ENCODE measurements at places on chromosomes 2 and 18.

- DNase-seq, result no peak
These were observed 95.3 kb downstream of the MREG start for GRCh38 chr2:215917953-215918620.

DNA sequence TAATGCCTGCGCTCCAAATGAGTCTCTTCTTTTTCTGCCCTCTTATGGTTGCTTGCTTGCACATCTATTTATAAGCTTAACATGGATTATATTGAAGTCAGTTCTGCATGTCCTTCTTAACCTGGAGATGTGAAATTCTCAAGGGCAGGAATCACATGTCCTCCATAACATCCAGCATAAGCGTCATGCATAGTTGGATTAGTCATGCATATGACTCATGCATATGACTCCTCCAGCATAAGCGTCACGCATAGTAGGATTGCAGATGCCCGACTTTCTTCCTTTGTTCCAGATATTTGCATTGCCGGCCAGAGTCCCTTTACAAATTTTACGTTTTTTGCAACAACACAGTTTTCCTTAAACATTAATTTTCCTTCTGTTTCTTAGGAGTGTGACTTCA, 308.6 kb downstream of the TGIF1 start:
- no peak for DNase-seq

- no peak for DNase-seq
These were observed 65.3 kb upstream of the SMIM21 start for GRCh38 chr18:75492852-75493251.

GRCh38 chr2:241924069-241924908, 54.8 kb downstream of the RTP5 start:
- no peak for DNase-seq

DNA sequence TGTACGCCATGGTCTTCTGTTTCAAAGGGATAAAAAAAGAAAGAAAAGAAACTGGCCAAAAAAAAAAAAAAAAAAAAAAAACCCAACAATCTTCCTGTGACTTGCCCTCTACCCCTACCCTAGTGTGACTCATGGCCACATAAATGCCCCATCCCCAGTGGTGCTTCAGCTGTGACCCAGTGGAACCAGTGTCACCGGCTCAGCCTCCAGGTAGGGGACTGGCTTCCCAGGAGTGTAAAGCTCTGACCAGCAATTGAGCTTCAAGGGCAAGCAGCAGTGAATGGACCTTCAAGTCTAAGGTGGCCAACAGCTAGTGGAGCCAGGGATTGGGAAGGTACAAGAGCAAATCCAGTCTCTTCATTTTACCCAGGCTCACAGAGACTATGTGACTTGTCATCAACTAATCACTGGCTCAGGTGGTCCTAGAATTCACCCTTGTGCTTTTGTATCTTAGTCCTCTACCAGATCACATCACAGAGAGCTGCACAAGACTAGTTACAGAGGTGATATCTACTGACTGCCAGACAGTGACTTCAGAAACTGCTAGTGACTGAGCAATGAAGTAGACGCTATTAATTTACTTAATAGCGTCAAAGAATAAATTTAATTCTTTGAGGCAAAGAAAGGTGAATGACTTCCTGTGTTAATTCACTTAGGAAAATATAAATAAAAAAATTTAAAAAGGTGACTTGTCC, 1.3 kb upstream of the TGFBRAP1 start:
- no peak for DNase-seq

GRCh38 chr2:210756855-210757254, 200.5 kb downstream of the CPS1 start:
- DNase-seq, result no peak

DNA sequence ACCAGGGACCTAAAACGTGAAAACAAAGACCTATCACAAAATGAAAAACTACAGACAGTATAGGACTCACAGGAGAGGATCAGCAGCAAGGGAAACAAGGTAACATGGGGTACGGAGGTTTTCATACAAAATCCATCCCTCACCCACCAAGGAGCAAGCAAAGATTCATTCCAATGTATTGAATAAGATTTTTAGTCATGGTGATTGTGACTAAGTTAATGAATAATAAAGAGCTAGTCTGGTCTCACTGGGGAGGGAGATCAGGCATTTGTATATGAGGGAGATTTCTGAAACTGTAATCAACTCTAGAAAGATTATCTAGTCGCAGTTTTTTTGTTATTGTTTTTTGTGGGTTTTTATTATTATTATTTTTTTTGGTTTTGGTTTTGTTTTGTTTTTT, 336.5 kb upstream of the MMADHC start:
- DNase-seq, result no peak

DNA sequence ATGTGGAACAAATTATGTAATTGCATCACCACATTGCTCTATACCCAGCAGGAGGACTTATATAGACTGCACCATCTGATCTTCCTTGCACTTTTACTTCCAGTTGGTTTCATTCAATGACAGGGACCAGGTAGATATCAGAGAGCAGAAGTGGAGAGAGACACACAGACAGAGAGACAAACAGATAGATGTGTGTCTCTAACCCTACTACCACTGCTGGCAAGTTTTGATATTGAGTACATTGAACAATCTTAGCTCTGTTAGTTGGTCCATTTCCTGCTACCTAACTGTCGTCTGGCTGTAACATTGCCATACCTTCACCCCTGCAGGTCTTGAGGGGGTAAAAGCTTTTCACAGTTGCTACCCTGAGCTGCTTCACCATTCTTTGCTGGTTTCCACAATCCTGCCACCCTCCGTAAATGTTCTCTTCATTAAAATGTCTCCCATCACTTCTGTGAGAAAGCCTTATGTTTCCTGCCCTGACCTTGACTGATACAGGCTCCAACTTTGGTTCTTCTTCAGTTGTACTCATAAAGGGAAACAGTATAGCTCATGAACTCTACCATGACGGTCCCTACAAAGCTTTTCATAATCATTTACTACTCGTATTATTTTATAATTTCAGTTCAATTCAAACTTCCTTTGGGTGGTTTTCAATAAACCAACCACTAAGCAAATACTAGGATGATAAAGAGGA, 62.3 kb upstream of the ITGA4 start:
- DNase-seq, result no peak

GRCh38 chr2:45241061-45241561, 231.9 kb upstream of the SIX2 start:
- no peak for DNase-seq

GRCh38 chr18:76530391-76530790, 35.3 kb upstream of the ZNF516 start:
- DNase-seq, result no peak

GRCh38 chr2:38509314-38509946, 93.3 kb downstream of the HNRNPLL start:
- DNase-seq, result no peak

DNA sequence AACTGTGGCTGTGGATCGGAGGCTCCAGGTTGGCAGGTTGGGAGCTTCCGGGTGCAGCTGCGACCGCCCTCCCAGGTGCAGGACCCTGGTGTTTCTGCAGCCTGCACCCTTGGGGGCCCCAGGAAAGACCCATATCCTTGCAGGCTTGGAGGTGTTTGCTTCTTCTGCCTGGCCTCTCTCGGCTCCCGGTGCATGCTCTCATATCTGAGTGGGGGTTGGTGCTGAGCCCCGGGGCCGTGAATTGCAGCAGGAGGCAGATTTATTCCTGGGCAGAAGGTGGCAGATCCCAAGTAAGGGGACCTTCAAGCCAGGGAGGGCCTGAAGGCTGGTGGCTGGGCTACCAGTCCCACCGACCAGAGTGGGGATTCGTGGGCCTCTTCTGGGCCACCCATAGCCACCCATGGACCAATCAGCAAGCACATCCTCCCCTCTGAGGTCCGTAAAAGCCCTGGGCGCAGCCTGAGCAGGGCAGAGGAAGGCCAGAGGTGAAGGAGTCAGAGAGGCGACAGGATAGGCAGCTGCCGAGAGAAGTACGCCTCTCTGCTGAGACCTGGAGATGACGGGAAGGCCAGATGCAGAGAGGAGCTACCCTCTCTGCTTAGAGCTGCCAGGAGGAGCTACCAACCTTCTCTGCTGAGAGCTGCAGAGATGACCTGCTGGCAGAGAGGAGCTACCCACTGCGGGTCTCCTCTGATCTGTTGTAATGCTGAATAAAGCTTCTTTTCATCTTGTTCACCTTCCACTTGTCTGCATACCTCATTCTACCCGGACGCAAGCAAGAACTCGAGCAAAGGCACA, 1279.0 kb upstream of the LRRTM1 start:
- no peak for DNase-seq

- no peak for DNase-seq
These were observed 35.7 kb upstream of the POLE4 start for GRCh38 chr2:74922592-74923227.

- no peak for DNase-seq
These were observed 101.9 kb downstream of the COL3A1 start for GRCh38 chr2:189076120-189076519.

GRCh38 chr2:38549071-38549704, 53.5 kb downstream of the HNRNPLL start:
- DNase-seq, result no peak

DNA sequence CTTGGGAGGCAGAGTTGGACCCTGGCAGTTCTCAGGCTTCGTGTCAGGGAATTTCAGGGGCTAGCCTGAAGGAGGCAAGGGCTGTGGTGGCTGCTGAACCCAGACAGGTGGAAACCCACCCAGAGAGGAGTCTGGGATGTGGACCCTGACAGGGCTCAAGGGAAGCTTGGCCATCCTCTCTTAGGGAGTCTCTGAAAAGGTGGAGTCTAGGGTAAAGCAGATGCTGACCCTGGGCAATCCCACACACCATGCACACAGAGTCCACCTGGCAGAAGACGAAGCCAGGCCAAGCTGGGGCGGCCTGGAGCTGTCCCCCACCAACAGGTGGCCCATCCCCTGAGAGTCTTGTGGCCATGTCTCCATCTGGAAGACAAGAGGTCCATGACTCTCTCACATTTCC, 41.2 kb upstream of the TEX51 start:
- DNase-seq, result no peak

DNA sequence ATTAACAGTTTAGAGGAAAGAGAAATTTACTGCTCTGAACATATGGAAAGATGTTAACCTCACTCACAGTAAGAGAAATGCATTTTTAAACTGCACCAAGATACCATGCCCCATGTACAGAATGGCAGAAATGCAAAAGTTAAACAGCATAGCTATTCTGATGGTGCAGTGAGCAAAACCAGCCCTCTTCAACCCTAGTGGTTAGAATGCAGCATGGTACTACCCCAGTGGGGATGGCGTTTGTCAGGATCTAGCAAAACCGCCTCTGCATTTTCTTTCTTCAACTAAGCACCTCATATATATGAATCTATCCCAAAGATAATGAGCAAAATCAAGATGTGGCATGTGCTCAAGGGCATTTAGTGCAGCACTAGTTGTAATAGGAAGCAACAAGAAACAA, 98.0 kb downstream of the MGAT5 start:
- no peak for DNase-seq

DNA sequence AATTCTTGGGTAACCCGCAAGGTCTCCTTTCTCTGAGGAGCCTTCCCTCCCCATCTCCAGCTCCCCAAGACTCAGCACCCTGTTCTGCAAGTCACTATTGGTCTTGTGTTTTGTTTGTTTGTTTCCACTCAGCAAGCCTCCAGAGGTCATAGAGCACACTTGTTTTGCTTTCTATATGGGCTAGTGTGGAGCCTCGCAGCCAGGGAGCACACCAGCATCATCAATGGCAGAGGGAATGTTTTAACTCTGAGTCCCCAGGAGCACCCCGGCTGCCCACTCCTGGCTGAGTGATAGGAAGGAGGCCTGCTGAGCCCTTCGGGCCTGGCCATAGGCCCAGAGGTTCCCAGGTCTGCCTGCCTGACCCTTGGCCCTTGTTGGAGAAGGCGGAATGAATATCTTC, 36.6 kb downstream of the GLI2 start:
- no peak for DNase-seq

- no peak for DNase-seq
These were observed 30.7 kb downstream of the BIN1 start for GRCh38 chr2:127076290-127076689.

DNA sequence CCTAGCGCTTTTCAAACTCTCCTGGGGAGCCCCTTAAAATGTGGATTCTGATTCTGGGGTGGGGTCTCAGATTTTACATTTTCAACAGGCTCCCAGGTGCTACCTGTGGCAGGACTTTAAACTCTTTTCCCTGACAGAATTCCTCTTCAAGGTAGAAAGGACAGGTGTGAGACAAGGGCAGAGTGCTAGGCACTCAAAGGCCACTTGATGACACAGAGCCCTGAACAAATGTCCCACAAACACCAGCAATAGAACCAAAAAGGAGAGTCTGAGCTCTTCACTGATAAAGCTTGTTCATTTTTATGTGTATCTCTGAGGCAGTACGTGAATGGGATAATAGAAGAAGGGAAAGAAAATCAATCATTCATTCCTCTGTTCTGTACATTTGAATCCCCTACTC, 77.7 kb upstream of the PELI1 start:
- DNase-seq, result no peak

- DNase-seq, result no peak
These were observed 170.9 kb downstream of the ZNF521 start for GRCh38 chr18:25180973-25181548.

DNA sequence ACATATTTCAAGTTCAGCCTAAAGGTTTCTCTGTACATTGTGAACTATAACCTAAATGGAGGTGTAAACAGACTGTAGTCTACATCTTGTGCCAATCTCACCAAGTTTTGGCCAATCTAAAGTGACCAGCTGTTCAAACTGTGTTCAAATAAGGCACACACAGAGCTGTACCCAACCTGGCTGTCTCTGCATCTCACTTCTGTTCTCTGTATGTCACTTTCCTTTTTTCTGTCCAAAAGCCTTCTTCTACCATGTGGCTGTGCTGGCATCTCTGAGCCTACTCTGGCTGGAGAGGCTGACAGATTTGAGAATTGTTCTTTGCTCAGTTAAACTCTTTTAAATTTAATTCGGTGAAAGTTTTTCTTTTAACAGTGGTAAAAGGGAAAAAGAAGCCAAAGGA, 817.9 kb downstream of the SOCS6 start:
- DNase-seq, result no peak

DNA sequence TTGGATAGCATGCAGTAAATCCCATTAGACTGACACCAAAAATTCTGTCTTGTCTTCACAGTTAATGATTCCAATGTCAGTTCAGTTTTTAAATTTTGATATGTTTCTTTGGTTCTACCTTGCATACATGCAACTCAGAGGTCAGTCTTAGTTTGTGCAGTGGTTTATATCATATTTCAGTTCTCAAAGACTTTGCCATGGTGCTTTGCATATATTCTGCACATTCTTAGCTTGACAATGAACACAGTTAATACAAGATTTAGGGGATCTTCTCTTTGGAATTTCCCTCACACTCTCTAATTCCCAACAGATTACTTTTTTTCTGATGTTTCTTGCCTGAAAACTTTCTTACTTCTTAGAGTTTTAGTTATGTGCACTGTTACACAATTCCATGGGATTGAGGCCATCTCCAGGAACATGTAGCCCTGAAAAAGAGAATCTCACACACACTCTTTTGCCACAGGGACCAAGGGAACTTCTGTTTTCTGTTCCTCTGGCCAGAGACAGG, 17.3 kb downstream of the NOL4 start:
- no peak for DNase-seq
